ENCODE measurements at places on chromosomes 5 and 9.

GRCh38 chr5:100855295-100855694, 47.8 kb downstream of the ST8SIA4 start:
- DNase-seq = no peak

- no peak for DNase-seq
Observed at GRCh38 chr9:111957856-111958631, 61.4 kb downstream of the UGCG start.

DNA sequence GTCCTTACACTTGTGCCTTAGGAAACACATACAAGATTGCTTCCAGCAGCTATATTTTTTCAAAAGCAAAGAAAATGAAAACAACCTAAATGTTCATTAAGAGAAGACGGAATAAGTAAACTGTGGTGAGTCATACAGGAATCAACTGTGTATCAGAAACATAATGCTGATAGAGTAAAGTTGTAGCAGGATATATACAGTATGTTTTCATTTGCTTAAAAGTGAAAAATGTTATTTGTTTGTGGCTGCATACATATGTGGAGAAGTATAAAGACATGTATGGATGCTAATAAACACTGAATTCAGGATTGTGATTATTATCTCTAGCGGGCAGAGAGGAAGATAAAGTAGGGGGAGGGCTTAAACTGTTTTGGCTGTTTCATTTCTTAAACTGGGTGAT, 8.3 kb downstream of the DCTN4 start:
- no peak for DNase-seq

- no peak for DNase-seq
Observed at GRCh38 chr9:123678878-123679329, 251.0 kb downstream of the DENND1A start.

DNA sequence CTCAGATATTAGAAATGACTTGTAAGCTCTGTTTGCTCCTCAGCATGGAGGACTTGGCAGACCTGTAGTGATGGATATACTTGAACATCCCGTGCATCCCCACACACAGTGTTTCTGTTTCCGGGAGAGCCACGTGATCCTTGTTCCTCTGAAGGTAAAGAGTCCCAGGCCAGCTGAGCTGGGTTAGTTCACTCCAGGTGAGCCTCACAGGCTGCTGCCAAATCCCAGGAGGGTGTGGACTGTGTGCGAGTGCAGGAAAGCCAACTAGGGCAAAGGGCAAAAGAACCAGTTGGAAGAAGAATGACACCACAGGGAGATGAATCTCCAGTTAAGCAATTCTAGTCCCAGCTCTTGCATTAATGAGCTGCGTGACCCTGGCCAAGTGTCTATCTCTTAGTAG, 10.4 kb upstream of the TOMM5 start:
- DNase-seq = no peak

DNA sequence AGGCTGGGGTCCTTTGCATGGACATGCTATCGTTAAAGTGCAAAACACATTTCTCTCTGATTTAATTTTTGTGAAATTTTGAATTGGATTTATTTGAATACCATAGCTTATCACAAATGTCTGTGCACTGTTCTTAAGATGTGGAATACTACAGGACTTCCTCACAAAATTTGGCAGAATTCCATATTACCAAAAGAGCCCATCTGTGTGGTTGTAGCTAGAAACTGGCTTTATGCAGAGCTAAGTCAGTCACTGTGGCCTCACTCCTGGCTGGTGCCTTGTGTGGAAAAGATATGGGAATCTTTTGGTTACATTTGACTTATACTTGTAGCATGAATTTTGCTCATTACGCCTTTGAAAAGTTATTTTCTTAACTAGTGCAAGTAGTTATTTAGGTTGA, 35.5 kb downstream of the ACO1 start:
- DNase-seq = no peak

GRCh38 chr5:171629221-171629620, 156.4 kb upstream of the SMIM23 start:
- DNase-seq = no peak

- no peak for DNase-seq
Observed at GRCh38 chr9:99184110-99184474, 37.6 kb downstream of the ALG2 start.

- no peak for DNase-seq
Observed at GRCh38 chr5:27158775-27159174, 120.4 kb upstream of the CDH9 start.

GRCh38 chr9:106479679-106480078, 383.3 kb upstream of the ZNF462 start:
- no peak for DNase-seq

- no peak for DNase-seq
Observed at GRCh38 chr5:1409381-1410110, 35.7 kb downstream of the SLC6A3 start.

DNA sequence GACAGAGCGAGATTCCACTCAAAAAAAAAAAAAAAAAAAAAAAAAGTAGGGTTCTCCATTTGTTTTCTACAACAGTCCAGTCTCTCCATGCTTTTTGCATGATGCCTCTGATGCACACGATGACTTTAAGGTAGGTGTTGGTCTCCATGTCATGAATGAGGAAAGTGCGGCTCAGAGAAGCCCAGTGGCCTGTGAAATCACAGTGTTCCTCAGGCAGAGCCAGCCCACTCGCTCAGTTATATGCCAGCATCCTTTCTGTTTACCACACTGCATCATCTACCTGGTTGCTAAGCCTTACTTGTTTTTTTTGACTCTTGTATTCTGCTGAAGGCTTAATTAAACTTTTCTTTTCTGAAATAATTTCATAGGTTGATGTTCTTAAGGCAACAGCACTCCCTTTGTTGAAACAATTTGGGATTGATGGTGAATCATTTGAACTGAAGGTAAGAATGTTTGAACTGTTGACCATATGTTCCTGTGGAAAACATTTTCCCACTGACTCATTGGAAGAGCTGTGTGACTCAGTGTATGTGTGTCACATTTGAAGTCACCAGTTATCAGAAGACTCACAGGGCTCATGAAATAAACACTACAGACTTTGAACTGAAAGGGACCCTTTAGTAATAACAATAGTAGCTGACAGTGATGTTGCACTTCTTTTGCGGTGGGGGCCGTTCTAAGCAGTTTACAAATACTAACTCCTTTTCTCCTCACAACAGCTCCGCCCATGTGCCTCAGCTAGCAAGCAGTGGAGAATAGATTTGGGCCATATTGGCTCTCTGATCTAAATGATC, 40.2 kb downstream of the RCL1 start:
- no peak for DNase-seq

- no peak for DNase-seq
Observed at GRCh38 chr9:137458194-137459151, 661 bp downstream of the NSMF start.

- DNase-seq = no peak
Observed at GRCh38 chr9:27679338-27679737, 106.1 kb upstream of the C9orf72 start.

- no peak for DNase-seq
Observed at GRCh38 chr5:126900796-126901195, 123.9 kb downstream of the LMNB1 start.

DNA sequence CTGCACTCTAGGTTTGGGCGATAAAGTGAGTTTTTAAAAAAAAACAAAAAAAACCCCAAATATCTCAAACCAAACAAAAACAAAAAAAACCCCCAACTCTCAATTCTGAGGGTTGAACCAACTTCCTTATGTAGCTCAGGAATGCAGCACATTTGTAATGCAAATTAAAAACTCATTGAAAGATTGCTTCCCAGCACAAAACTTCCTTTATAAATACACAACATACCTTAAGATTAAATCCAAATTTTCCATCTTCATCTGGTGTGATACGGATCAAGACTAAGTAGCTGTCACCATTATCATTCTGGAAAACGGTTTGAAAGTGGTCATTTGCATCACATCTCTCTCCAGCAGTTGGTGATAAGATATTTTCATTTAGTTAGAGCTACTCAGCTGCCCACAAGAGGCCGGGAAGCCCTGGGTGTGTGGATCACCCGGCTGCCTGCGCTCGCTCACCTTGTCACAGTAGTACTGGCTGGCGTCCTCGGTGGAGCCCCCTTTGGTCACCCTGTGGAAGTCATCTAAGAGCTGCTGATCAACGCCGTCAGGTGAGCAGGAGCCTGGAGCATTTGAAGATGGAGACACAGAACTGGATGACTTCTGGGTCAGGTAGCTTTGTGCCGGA, 88.2 kb downstream of the PTPN3 start:
- DNase-seq = no peak

DNA sequence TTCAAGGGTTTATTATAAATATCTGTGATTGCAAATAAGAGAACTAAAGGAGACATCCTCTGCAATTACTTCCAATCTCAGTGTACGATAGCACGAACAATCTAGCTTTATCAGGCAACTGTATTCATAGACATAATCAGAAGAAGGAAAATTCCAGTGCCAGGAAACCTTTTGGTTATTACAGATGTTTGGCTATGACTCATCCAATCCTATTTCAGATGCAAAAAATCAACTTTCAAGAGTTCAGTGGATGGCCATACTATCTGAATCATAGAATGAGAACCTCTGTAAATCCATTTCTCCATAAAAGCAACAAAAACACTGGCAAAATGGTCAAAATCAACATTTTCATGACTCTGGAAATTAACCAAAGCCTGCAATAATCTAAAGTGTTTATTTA, 37.9 kb downstream of the GAS1 start:
- DNase-seq = no peak

GRCh38 chr5:76920491-76920890, 32.4 kb upstream of the CRHBP start:
- DNase-seq = no peak

- no peak for DNase-seq
Observed at GRCh38 chr5:157903117-157903450, 44.1 kb upstream of the CLINT1 start.

DNA sequence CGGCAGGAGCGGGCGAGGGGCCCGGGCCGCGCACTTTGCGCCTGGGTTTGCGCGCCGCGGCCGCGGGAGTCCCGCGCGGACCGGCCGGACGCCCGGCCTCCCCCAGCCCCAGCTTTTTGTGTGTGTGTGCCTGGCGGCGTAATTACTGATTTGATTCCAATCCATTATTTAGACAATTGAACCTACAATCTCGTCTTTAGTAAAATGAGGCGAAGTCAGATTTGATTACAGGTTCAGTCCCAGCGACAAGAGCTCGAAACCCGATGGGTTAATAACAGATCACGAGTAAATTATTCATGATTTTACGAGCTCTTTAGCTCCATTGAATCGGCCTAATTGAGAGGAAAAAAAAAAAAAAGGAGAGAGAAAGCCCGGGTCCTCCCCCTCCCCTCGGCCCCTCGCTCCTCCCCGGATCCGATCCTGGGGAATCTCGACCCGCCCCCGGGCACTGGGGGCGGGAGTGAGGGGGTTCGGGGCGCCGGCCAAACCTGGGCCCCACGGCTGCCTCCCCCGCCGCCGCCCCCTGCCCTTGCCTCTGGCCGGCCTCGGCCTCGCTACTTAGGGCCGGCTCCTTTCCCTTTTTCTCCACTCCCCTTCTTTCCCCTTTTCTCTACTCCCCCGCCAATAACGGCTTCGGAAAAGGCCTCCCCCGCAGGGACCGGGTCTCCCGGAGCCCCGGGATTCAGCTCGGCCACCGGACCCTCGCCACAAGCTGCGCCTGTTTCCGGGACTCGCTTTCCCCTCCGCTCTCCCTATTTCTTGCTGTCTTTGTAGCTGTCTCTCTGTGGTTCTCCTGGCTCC, 6.6 kb downstream of the LHX2 start:
- no peak for DNase-seq

GRCh38 chr5:115414406-115415142, 118.1 kb upstream of the CCDC112 start:
- no peak for DNase-seq

DNA sequence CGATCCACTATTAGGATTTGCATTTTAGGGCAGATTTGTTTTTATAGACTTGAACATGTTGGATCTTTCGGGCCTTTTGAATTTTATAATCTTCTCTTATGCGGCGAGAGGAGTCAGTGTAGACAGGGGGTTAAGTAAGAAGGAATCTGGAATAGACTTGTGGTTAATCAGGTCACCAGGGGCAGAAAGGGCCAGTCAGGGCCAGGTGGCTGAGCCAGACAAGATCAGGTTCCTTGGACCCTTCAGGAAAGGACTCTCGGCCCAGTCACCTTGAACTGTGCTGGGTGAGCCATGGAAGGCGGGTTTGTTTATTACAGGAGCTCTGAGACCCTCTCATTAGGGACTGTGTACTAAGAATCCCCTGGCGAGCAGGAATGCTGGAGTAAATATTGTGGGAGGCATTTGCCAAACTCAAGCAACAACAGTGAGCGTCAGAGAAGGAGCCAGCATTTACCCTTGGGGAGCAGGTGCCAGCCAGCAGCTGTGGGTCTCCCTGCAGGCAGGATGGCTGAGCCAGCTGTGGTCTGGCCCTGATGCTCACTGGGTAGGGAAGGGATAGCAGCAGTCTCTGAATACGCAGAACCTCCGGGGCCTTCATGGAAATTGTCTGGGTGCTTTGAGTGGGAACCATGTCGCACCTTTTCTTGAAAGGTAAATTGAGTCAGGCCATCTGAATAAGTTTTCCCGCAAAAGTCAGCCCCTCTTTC, 79.2 kb downstream of the UBE2QL1 start:
- no peak for DNase-seq

GRCh38 chr9:85523202-85523601, 218.6 kb downstream of the AGTPBP1 start:
- no peak for DNase-seq

DNA sequence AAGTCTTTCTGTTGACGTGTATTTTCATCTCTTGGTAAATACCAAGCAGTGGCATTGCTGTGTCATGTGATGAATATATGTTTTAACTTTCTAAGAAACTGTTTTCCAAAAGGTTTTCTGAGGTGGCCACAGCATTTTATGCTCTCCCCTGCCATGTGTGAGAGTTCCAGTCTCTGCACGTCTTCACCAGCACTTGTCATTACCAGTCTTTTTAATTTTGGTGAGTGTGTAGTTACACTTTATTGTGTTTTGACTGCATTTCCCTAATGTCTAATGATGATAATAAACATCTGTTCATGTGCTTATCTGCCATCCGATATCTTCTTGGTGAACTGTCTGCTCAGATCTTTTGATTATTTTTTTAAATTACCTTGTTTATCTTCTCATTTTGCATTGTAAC, 27.4 kb upstream of the GADD45G start:
- DNase-seq = no peak

- DNase-seq = no peak
Observed at GRCh38 chr9:129373361-129373760, 195.3 kb upstream of the IER5L start.

GRCh38 chr9:83147315-83148149, 84.6 kb upstream of the RASEF start:
- DNase-seq = no peak

DNA sequence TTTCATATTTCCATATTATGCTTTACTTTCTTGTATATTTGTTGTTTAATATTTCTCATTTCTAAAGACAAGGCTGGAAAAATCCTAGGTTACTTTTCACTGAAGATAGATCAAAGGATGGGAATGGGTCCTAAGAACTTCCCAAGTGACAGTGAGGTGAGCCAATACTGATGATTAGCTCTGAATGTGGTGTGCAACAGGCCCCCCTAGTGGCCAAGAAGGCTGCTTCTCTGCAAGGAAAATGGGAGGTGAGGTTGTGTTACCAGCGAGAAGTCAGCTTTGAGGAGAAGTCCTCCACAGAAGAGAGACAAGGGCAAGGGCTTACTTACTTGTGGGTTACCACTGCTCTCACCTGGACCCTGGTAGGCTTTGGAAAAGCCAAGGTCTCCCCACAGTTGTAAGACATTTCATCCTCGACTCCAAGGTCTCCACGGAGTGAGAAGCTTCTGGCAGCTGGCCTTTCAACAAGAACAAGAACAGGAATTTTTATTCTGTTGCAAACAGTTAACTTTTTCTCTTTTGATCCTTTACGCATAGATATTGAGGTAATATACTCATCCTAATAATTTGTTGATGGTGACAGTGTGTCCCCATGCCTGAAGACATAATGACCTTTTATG, 69.9 kb downstream of the MAMDC2 start:
- DNase-seq = no peak

GRCh38 chr5:149376104-149376503, 3.0 kb downstream of the IL17B start:
- no peak for DNase-seq
